ENCODE measurements at places on chromosomes 1 and 21.

GRCh38 chr1:91701472-91701869, 184.5 kb downstream of the TGFBR3 start:
- no peak for DNase-seq

DNA sequence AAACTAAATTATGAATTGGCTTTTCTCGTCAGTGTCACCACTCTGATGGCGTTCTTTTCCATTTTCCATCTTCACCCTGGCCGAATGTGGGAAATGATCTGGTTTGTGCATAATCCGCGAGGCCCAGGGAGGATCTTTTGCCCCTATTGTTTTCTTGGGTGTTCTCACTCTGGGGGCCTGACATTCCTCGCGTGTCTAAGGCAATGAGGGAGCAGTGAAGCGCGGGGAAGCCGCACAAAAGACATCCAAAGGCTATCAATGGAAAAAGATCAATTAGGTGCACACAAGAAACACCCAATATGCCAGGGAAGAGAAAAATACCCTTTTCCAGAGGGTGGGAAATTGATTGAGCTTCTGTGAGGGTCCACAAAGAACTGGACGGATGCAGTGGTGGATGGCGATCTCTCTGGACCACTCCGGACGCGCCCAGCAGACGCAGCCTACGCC, 941 bp upstream of the C1orf21 start:
- DNase-seq = no peak

GRCh38 chr21:31683029-31683428, 23.5 kb downstream of the SOD1 start:
- no peak for DNase-seq

DNA sequence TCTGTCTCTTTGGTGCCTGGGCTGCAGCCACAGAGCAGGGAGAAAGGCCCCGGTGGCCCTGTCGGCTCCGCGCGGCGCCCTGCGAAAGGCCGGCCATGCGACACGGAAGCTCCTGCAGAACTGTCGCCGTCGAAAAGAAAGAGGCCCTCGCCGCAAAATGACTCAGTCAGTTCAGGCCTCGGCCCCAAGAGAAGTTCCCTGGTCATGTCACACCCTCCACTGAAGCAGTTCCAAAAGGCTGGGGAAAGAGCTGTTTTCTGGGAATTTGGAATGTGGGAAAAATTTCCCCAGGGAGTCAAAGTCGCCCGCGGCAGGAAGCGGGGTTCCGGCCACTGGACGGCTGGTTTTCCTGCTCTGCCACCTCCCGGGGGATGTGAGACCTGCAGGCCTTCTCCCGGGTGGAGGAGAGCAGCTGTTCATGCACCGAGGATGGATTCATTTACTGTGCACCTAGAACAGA, 115.8 kb upstream of the ZNF678 start:
- no peak for DNase-seq

DNA sequence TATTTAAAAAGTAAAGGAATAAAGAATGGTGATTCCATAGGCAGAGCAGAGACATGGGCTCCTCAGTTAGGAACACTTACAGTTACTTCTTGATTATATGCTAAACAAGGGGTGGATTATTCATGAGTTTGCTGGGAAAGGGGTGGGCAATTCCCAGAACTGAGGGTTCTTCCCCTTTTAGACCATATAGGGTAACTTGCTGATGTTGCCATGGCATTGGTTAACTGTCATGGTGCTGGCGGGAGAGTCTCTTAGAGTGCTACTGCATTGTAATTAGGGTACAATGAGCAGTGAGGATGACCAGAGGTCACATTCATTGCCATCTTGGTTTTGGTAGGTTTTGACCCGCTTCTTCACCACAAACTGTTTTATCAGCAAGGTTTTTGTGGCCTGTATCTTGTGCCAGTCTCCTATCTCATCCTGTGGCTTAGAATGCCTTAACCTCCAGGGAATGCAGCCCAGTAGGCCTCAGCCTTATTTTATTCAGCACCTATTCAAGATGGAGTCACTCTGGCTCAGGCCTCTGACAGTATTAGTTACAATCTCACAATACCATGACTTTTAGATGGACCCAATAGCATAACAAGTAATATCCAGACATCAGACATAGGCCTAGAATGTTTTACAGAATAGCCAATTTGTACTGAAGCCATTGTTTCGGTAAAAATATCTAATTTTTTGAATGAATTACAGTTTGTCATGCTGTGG, 106.8 kb downstream of the ZBTB18 start:
- no peak for DNase-seq

DNA sequence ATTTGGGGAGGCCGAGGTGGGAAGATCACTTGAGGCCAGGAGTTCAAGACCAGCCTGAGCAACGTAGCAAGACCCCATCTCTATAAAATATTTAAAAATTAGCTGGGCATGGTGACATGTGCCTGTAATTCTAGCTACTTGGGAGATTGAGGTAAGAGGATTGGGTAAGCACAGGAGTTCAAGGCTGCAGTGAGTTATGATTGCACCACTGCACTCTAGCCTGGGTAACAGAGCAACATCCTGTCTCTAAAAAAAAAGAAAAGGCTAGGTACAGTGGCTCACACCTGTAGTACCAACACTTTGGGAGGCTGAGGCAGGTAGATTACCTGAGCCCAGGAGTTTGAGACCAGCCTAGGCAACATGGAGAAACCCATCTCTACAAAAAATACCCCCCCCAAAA, 35.7 kb upstream of the RCC1 start:
- no peak for DNase-seq

- DNase-seq = no peak
Measured at GRCh38 chr1:57770772-57771171, 346.9 kb upstream of the DAB1 start.

DNA sequence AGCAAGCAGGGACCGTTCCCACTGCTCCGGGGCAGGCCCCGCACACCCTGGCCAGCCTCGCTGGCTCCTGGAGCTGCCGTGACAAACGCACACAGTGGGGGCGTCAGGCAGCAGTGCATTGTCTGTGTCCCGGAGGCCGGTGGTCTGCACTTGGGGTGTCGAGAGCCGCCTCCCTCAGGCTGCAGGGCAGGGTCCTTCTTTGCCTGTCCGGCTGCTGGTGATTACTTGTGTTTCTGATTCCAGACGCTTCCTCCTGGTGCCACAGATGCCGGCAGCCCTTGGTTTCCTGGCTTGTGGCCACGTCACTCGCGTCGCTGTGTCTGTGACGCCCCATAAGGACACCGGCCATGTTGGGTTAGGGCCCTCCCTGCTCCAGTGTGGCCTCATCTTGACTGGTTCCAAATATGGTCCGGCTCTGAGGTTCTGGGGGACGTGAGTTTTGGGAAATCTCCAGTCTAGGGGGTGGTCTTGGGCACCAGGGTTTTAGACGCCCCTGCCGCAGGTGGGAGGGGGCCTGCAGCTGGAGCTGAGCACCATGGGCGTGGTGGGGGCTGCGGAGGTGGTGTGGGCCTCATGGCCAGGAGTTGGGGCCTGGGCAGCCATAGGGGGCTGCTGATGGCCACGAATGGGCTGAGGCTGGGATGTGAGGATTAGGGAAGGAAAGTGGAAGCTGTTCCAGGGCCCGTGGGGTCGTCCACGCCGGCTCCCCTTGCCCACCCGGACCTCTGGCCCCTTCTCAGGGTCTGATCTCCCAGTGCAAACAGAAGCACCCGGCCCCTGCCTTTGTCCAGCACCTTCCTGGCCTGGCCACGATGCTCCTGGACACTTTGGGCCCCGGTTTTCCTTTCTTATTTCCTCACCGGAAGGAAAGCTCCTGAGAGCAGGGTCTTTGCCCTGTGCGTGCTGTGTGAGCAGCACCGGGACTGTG, 41.0 kb downstream of the SLX9 start:
- DNase-seq = no peak

GRCh38 chr1:27381969-27382762, 967 bp downstream of the CD164L2 start:
- DNase-seq = no peak

Data from activated CD4-positive, alpha-beta T cell treated with anti-CD3 and anti-CD28 coated beads, Interleukin-2, amount 10 ng/mL, durations not matched to agents 7 days and 5 days (primary cell).